Fibroblast of skin of right biceps (primary cell): ENCODE measurements at places on chromosomes 11 and 22.

GRCh38 chr11:69119190-69119589 lies 36.5 kb upstream of the SMIM38 start:
- DNase-seq, result no peak

DNA sequence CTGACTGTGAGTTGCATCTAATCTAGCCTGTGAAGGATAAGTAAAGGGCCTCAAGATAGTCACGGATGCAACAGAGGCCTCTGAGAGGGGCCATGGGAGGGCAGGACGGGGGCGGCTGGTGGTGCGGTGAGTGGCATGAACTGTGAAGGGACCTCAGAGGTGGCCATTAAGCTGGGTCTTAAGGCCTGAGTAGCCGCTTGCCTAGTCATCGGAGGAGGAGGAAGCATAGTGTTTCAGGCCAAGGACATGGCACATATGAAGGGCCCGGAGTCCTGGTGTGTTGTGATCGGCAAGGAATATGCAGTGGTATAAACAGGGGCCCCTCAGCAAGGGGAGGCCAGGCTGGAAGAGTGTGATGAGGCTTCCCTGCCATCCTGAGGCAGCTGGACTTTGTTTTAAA lies 51.8 kb downstream of the TRIOBP start:
- DNase-seq, result no peak

GRCh38 chr22:46026899-46027210 lies 49.9 kb upstream of the WNT7B start:
- DNase-seq, result no peak

DNA sequence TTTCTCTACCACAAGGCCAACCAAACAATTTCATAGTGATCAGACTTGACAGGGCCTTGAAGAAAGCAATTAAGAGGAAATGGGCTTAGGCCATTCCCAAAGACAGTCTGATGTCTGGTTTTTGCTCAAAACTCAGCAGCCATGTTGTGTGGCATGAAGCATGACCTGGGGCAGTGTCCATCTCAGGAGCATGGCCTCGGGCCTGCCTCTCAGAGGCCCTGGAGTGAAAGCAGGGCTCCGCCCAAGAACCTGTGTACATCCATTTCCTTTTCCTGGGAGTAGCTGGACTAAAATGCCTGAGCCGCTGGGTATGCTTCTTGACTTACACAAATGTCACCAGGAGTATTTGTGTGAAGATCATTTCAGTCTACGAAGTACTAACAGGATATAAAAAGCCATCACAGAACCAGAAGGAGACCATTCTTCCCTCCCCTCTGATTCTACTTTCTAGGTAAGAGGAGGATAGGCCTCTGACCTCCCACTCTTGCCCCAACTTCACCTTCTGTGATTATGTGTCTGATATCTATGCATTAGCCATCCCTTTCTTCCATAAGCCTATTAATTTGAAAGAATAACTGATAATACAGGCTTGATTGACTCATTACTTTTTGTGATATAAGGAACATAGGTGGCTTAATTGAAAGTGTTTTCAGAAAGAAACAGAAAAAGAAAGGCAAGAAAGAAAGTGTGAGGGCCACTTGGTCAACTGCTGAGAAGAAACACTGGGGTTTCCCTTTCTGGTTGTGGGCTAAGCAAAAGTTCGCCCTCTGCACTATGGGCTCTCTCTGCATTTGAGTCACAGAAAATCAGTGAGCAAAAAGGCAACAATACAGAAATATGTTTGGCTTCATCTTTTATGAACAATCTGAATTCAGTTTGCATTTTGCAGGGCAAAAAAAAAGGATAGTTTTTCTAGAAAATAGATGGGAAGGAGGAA lies 188.6 kb upstream of the MTMR2 start:
- DNase-seq, result no peak

GRCh38 chr22:30459181-30460052 lies 12.4 kb downstream of the SEC14L3 start:
- DNase-seq, result no peak

DNA sequence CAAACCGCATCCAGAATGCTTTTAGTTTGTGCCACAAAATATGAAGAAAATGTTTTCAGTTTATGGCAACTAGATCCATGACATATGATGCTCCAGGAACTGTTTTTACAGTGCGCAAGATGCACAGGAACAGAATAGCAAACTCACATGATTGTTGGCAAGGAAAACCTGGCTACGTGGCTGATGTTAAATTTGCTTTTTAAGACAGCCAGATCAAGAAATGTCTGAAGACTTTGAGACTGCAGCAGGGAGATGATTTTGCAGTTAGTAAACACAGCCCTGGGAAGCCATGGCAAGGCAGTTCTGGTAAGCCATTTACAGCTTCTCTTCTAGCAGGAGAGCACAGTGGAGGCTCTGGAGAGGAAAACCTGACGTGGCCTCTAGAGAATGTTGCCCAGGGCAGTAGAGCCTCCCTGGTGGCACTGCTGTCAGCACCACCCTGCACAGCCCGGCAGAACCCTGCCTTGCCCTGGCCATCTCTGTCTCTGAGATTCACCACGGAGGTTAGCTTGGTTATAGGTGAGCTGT lies 69.8 kb upstream of the TNRC6B start:
- DNase-seq, result peak; percentile 15

DNA sequence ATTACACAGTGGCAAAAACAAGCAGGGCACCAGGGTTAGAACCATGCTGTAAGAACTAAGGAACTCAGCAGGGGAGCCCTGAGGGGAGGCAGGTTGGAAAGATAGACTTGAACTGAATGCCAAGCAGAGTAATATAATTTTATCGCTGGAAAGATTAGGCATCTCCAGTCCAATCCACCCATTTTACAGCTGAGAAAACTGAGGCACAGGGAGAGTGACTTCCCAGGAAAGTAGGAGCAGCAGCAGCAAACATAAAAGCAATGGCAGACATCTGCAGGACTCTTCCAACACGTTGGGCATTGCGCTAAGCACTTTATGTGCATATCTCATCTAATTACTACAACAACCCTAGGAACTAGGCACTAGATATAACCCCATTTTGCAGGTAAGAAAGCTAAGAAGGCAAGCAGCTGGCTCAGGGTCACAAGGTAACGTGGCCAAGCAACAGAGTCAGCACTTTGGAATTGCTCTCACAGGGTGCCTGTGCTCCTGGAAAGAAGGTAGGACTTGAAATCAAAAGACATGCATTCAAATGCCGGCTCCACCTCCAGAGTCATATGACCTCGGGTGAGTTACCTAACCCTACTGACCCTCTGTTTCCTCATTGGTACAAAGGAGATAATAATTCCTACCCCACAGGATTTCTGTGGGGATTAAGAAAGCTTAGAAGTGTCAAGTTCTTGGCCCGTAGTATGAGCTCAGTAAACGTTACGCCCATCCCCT lies 215.3 kb downstream of the BARX2 start:
- DNase-seq, result no peak

- peak; percentile 11 for DNase-seq
Observed at GRCh38 chr11:6931146-6931713, 5.0 kb downstream of the ZNF215 start.

GRCh38 chr11:19845626-19846025 lies 133.0 kb downstream of the NAV2 start:
- DNase-seq, result no peak

DNA sequence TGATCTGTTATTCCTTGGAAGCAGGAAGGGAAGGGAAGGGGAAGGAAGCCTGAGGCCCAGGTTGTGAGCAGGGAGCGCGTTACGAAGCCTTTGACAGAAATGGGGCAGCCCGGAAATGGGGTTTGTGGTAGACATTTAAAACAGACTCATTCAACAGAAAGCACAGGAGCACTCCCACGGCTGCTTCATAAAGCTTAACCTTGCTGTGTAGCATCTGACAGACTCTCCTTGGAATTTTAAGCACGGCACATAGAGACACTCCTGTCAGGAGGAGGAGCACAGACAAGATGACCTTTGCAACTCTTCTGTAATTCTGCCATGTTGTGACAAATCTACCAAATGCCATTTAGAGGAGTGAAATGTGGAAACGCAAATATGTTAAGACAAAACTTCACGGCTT lies 131.6 kb downstream of the FBXO7 start:
- no peak for DNase-seq

DNA sequence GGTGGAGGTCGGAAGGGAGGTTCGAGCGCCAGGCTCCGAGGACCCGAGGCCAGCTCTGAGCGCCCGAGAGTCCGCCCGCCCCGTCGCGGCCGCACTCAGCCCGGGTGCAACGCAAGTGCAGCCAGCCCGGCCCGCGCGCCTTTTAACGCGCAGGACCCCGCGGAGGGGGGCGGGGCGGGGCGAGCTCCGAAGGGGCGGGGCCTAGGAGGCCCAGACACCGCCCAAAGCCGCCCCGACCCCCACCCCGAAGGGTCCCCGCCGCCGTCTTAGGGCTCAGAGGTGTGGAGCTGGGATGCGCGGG lies at the start of gene PHOX2A:
PHOX2A (minus strand) TSS at position 117 of the 301 bp plus-strand sequence. CDS start 172 bp downstream, outside the sequence.
- no peak for DNase-seq

- no peak for DNase-seq
Observed at GRCh38 chr11:64712430-64713015, 10.5 kb downstream of the NRXN2 start.

GRCh38 chr22:44242946-44243724 lies 62.4 kb downstream of the PARVG start:
- no peak for DNase-seq

GRCh38 chr11:45282081-45282480 lies 4.1 kb downstream of the SYT13 start:
- DNase-seq, result no peak

GRCh38 chr22:24416611-24417010 lies 10.8 kb upstream of the ADORA2A start:
- DNase-seq, result no peak

DNA sequence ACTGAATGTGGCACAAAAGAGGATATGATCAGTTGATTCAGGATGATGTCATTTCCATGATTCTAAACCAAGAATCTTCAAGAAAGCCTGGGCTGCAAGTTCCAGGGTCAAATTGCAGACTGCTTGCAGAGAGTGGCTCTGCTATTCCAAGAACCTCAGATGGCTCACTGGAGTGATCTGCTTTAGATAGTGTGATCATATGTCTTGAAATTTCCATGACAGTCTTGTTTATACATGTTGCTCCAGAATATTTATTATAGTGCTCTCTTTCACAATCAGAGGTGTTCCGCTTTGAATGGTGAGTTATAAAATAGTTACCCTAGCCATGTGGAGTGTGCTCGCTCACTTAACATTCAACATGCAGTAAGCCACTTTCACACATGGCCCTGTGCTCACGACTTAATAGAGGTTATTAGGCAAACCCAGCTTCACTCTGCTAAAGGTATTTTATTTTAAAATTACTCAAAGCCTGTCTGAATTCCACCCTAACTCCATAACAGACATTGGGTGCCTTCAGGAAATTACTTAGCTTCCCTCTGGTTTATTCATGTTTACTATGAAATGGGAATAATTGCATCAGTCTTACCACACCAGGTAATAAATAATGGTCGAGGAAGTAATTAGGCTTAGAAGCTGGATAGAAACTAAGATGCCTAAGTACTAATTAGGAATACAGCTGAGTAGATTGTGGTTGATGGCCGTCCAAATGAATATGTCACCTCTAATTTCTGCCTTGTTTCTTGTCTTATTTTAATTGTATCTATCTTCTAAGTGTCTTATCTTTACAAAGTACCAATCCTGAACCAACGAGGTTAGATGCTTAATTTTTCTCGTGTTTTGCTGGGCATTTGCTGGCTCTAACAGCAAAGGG lies 187.9 kb downstream of the ETS1 start:
- DNase-seq, result peak; percentile 79

- DNase-seq, result no peak
Observed at GRCh38 chr22:37105154-37105553, 4.4 kb downstream of the TMPRSS6 start.

GRCh38 chr11:77557553-77557952 lies 32.2 kb upstream of the AQP11 start:
- peak; percentile 20 for DNase-seq

DNA sequence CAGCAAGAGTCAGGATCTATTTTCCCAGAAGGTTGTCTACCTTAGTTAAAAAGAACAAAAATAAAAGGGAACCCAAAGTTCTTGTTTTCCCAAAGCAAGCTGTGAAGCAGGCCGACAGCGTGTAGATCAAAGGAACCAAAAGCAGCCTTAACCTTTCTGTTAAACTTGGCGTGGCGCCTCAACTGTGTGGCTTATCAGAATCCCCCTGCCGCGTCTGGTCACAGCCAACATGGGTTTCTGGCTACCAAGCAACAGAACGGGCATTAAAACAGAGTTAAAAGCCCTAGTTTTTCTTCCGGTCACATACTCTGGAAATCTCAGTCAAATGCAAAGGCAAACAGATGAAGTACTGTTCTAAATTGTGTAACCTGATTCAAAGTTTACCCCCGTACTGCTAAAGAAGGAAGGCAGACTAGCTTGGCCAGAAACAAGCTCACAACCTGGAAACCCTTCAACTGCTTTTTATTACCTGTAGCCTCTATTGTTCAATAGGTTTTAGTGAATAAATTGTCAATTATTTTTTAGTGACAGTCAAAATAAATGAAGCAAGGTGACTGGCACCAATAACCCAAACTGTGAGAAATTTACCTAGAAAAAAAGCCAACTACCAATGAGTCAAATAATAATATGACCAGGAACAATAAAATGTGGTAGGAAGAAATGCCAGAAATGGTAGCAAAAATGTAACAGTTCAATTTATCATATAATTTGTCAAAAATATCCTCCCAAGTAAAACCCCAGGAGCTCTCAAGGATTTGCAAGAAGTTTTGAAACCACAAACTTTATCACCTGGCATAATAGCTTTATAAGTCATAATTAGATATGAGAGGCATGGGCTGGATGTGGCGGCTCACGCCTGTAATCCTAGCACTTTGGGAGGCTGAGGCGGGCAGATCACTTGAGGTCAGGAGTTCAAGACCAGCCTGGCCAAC lies 21.4 kb downstream of the CHKA start:
- peak; percentile 18 for DNase-seq

DNA sequence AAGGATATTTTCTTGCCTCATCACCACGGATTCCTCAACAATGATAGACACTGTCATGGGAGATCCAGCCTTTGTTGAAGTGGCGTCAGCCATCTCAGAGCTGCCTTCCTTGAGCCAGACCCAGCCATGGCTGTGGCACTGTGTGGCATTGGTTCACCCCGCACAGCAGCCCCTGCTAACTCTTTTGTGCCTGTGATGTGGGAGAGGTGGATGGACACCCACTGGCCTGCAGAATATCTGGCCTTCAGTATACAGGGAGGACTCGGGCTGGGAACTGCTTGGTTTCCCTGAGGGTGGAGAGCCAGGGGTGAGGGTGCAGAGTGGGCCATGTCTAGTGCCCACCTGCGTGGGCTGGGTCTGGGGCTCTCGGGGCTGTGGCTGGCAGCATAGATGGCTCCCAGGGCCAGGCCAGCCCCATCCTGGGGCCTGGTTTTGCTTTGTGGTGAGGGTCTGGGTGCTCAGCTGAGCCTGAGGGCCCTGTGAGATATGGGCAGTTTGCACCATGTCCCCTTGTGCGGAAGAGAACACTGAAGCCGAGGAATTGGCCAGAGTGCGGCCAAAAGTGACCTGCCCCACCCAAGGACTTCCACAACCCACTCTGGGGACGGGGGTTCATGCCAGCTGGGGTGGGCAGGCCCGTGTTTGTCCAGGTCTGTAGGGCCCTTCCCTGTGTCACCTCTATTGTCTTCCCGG lies 6.1 kb downstream of the CLDN5 start:
- DNase-seq, result no peak

GRCh38 chr11:74322667-74323066 lies 11.2 kb upstream of the P4HA3 start:
- DNase-seq, result no peak

DNA sequence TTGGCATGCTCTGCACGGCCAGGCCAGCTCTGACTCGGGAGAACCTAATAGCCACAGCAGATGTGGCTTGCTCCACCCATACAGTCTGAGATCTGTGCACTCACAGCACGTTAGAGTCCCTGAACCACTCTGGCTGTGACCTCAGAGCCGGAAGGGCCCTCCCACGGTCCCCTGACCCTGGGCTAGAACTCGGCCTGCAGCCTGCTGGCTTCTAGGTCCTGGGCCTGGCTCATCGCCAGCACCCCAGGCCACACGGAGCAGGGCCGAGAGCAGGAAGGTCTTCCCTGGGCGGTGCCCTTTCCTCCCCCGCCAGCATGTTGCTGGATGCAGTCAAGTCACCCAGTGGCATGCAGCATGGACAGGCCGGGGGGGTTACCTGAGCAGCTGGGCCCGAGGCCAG lies 35.3 kb upstream of the TTLL12 start:
- no peak for DNase-seq
